ENCODE measurements at places on chromosomes 12 and 14.

DNA sequence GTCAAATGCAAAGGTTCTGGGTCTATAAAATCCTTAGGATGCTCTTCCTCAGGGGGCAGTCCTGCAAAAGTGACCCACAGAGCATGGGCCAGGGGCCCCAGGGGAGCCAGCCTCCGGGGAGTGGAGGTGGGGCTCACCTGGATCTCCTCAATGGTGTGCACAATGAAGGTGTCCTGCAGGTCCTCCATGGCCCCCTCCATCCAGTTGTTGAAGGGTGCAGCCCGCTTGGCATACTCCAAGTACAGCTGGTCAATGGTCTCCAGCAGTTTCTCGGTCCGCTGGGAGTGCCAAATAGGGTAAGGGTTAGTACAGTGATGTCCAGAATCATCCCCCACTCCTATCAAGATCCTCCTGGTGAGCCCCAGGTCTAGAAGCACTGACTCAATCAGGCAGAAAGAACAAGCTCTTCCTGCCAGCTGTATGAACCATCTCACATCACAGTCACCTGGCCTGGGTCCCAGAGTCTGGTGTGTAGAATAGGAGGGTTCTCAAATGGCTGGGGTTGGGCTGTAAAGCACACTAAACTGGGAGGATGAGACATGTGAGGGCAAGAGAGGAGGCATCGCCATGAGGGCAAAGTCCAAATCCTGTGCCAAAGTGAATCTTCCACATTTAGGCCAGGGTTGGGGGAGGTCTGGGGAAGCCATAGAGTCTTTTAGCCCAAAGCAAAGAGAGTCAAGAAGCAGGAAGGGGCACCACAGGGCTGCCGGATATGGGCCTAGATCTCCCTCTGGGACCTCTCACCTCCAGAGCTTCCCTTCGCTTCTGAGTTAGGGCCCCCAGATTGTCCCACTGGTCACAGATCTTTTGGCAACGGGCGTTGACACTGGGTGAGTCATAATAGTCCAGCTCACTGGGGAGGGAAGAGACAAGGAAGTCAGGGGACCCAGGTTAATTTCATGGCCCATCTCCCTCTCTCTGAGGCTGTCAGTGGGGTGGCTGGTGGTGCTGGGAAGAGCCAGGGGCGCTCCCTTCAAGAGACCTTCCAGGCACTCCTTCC is 91.5 kb upstream of the ZFP36L1 start:
- DNase-seq, result no peak

GRCh38 chr12:113515082-113515856 is 43.6 kb upstream of the LHX5 start:
- no peak for DNase-seq

DNA sequence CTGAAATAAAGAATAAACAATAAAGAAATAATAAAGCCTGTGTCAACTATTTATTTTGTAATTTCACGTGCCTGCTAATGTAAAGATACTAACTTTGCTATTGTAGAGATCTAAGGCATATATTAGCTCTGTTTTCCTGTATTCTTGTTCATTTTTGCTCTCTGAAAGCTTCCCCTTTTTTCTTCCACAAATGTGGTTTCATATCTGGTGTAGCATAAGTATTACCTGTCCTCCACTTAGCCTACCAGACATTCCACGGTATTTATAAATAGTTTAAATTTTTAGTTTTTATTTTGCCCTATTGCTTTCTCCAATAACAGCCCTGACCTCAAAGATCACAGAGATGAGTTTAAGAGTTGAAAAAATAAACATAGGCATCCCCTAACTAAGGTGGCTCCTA is 92.6 kb upstream of the ATP2B1 start:
- no peak for DNase-seq

GRCh38 chr14:80446356-80446755 is 235.1 kb upstream of the DIO2 start:
- no peak for DNase-seq

DNA sequence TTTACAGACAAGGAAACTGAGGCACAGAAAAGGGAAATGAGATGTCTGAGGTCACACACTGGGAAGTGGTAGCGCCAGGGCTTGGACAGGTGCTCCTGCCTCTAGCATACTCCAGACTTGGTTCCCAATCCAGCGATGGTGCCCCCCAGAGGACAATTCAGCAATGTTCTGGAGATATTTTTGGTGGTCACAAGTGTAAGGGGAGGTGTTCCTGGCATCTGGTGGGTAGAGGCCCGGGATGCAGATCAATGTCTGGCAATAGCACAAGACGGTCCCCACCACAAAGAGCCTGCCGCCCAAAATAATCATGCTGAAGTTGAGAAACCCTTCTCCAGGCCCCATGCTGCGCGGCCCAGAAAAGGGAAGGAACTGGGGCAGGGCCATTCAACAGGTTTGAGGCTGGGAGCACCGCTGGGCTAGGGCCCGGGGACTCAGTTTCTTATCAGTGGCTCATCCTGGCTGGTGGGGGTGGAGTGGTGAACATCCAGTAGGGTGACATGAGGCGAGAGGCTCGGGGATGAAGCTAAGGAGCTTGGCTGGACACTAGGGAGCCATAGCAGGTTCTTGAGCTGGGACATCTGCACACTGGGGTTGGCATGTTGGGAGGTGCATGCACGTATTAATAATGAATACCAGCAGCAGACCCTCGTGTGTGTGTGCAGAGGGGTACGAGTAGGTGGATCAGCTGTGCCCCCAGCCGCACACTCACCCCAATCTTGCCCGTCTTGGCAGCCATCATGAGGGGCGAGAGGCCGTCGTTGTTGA is 35.1 kb downstream of the TRPV4 start:
- no peak for DNase-seq

DNA sequence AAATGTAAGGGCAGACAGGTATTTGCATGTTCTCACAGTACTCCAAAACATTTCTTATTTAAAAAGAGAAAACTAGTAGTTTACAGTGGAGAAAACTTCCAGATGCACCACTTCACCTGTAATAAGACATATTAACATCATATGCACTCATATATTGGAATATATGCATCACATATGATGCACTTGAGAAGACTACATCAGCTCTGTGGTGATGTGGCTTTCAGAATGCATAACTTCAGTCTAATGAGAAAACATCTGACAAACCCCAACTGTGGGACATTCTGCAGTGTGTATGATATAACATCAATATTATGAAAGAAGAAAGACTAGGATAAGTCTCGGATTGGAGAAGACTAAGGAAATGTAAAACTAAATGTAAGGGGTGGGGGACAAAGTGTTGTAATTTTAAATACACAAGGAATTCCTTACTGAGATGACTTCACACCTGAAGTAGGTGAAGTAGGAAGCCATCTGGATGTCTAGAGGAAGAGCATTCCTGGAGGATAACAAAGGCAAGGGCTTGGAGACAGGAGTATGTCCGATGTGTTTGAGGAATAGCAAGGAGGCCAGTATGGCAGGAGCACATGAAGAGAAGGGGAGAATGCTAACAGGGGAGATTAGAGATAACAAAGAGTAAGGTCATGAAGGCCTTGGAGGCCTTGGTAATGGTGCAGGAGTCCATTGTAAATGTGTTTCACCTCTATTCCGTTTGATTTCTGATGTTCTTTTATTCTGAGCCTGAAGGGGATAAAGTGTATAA is 49.0 kb downstream of the CNOT2 start:
- no peak for DNase-seq

DNA sequence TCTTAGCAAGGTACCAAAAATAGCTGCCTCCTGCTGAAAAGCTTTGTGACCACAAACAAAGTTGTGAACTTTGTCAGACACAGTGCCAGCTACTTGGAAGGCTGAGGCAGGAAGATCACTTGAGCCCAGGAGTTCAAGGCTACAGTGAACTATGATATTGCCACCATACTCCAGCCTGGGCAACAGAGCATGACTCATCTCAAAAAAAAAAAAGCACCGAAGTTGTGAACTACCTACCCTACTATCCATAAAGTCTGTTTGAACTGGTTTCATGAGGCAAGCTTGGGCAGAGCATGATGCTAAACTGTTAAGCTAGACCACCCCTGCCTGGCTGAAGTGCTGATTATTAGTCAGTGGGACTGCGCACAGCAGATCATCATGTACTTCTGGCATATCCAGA is 75.5 kb downstream of the RAD52 start:
- no peak for DNase-seq

DNA sequence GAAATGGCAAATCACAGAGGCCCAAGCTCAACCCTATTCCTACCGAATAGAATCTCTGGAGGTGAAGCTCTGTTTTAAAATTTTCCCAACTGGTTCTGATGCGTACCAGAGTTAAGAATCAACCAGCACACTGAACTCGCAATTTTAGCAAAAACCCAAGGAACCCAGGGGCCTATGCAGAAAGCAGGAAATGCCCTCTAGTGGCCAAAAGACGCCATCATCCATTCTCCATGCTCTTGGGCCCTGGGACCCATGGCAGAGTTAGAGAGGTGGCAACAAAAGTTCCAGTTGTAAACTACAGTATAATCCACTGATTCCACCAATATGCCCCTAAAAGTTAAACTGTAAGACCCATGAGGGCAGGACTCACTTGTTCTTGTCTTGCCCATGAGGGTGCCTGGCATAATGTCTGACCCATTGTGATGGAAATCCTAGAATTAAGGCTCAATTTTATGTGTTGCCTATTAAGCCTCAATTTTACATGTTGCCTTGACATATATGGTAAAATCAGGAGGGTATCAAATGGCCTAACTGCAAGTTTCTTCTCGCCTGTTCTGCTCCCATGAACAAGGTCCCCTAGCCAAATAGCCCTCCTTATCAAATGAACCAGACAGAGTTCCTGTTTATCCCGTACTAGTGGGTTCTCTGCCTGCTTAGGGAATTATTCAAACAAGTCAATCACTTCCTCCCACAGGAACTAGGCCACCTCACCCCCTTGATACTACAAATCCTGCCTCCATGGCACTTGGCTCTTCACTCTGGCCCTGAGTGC is 137.5 kb upstream of the CPM start:
- DNase-seq, result peak; percentile 54

DNA sequence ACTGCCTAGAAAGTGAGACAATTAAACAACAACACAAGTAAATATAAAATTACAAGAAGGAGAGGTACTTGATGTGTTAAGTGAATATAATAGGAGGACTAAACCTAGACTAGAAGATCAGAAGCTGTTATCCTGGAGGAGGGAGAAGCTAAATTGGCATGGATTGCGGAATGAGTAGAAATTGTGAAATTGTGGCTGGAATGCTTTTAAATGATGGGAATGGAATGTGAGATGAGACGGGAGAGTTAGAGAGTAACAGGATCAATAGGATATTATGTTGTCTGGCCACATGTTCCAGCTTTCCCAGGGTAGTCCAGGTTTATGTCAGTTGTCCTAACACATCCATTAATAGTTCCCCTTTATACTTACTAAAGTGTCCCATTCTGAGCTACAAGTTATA is 44.0 kb upstream of the CPNE8 start:
- no peak for DNase-seq

- DNase-seq, result no peak
Measured at GRCh38 chr14:80325112-80325511, 113.8 kb upstream of the DIO2 start.

DNA sequence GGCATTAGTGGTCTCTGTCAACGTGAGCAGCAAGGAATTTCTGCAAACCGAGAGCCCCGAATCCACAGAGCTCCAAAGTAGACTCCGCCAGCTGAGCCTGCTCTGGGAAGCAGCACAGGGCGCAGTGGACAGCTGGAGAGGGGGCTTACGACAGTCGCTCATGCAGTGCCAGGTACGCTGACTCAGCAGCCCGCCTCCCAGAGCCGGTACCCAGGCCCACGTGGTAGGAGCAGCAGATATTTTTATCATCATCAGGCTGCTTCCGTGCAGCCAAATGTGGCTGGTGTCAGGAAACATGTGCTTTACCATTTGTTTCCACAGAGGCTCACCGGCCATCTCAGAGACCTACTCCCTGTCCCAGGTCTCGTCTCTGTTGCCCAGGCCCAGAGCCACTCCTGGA is 73.7 kb downstream of the ESR2 start:
- no peak for DNase-seq

GRCh38 chr12:108115123-108116121 is 13.7 kb upstream of the WSCD2 start:
- DNase-seq, result no peak

DNA sequence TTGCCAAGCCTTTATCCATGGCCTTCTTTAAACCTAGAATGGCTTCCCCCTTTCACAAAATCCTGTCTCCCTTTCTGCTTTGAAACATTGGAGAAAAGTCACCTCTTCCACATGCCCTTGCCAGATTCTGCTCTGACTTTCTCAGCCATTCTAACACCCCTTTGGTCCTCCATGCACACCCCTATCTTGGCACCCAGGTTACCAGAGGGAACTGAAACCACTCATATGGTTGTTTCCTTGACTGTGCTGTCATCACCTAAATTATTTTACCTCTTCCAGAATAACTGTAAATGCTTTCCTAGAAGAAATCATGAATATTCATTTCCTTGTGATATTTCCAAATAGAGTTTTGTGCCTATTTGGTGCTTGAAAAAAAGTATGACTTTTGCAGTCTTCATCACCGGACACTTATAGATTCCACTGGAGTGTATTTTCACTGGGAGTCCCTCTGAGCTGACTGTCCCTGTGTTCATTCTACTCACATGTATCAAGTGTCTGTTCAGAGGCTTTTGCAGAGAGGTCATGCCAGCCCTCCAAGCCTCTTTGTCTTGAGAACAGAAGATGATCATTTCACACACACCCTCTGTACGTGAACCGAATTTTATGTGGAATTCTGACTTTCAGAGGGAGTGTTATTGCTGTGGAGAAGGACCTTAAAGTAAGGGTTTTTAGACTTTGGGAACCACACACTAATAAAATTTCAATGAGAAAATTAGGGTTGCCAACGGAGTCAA is 74.1 kb downstream of the PLXNC1 start:
- DNase-seq, result no peak

GRCh38 chr14:77170045-77170444 is 11.6 kb upstream of the TMEM63C start:
- no peak for DNase-seq

DNA sequence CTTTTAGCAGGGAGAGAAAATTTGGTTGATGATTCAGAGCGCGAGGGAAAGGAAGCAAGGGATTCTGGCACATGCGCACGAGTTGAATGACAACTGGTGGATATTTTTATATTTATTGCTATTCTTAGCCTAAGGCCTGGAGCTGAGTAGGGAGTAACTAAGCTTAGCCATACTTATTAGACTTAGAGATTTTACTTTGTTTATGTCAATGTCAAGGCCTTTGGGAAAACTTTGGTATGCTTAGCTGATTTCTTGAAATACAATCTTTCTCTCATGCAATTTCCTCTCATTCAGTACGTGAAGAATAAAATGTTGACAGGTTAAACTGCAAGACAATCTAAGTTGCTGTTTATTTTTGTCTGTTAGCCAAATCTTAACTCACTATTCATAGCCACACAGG is 101.1 kb downstream of the CRADD start:
- DNase-seq, result no peak

- no peak for DNase-seq
Measured at GRCh38 chr12:95709152-95709551, 81.4 kb downstream of the NTN4 start.
